Activated CD4-positive, CD25-positive, alpha-beta regulatory T cell treated with anti-CD3 and anti-CD28 coated beads, Interleukin-2, amount 50 U/mL, for 72 hours (primary cell): ENCODE measurements at places on chromosomes 4 and X.

GRCh38 chr4:22531311-22532019 is 15.6 kb upstream of the ADGRA3 start:
- DNase-seq: no peak

DNA sequence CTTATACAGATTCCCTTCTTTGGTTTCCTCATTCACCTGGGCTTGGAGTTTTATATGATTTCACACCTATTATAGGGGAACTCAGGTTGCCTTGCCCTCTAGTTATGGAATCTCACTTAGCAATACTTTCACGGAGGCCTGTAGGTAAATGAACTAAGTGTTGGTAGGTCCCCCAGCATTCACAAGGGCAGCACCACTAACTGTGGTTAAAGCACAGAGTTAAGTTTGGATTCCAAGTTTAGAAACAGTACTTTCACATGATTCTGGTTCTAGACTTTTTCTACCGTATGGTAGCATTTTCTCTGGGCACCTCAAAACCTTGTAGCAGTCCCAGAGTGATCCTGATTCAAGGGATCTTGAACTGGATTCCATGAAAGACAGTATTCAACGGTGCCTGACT is 46.4 kb downstream of the SH2D1A start:
- DNase-seq: no peak

GRCh38 chr4:88660446-88661294 is 37.0 kb downstream of the NAP1L5 start:
- no peak for DNase-seq

DNA sequence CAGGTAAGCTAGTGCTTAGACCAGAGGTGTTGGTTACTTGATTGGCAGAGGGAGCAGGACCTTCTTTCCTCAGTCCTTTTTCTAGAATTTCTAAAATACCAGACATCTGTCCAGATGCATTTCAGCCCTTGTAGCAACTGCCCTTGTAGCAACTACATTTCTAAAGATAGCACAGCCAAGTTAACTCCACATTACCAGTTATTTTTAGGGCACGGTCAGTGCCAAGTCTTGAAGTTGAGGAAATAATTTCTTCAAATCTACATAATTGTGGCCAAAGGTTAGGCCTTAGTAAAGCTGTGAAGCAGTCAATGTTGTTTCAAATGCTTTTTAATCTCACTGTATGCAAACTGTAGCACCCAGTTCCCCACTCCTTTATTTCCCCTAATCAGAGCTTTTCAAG is 62.9 kb downstream of the MID1IP1 start:
- DNase-seq: no peak

DNA sequence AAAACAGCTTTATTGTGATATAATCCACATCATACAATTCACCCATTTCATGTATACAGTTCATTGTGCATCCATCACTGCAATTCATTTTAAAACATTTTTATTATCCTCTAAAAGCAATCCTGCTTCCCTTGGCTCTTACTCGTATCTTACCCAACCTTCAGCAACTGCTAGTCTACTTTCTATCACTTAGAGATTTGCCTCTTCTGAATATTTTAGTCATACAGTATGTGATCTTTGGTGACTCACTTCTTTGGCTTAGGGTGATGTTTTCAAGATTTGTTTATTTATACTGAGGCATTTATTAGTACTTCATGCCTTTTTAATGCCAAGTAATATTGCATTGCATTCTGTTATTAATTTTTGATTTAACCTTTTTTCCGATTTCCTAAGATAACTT is 15.0 kb upstream of the MSMO1 start:
- no peak for DNase-seq

GRCh38 chr4:143353797-143354196 is 17.1 kb downstream of the GAB1 start:
- no peak for DNase-seq

GRCh38 chr4:86706923-86707597 is 112.9 kb downstream of the PTPN13 start:
- no peak for DNase-seq

GRCh38 chr4:6953751-6954380 is 44.2 kb downstream of the TBC1D14 start:
- DNase-seq: no peak

GRCh38 chr4:73916172-73916925 is 47.2 kb downstream of the CXCL1 start:
- no peak for DNase-seq

DNA sequence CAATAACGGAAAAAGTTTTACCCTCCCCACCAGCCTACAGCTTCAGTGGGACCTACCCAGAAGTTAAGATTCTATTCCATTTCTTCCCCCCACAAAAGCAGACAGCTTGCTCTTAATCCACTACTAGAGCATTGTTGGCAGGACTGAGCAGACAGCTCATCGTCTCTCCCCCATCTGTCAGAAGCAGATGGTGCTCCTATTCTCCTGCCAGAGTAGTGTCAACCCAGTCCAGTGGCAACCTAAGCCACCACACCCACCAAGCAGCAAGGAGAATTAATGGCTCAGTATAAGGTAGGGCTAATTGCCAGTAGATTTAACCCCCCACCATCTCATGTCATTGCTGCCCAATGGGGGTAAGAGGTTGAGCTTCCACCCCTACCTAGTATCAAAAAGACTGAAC is 62.0 kb downstream of the AWAT2 start:
- no peak for DNase-seq
